NCI-H526 (cell line): ENCODE measurements at places on chromosomes 12 and 14.

DNA sequence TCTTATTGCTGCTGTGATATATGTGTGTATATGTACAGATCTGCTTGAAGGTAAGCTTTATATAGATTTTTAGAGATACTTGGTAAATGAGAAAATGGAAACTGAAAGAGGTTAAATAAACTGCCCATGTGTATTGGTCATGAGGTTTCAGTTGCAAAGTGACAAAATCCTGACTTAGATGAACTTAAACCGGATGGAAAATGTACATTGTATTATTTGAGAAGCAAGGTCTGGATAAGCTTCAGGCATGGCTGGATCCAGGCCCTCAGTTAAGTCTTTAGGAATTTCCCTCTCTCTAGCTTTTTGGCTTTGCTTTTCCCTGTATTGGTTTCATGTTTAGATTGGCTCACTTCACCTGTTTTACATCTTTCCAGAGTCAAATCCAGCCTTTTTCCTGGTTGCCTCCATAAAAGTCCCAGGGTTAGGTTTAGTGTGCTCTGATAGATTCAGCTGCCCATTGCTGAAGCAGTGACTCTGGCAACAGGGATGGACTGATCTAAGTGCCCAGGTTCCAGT lies 21.0 kb upstream of the MAP1LC3B2 start:
- no peak for DNase-seq

DNA sequence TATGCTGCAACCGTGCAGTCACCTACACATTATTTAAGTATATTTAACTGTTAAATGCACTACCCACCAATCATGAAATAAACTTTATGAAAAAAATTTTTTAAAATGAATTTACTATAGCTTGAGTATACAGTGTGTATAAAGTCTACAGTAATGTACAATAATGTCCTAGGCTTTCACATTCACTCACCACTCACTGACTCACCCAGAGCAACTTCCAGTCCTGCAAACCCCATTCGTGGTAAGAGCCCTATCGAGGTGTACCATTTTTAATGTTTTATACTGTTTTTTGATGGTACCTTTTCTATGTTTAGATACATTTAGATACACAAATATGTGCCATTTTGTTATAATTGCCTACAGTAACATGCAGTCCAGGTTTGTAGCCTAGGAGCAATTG lies 48.1 kb downstream of the KLRG1 start:
- no peak for DNase-seq

DNA sequence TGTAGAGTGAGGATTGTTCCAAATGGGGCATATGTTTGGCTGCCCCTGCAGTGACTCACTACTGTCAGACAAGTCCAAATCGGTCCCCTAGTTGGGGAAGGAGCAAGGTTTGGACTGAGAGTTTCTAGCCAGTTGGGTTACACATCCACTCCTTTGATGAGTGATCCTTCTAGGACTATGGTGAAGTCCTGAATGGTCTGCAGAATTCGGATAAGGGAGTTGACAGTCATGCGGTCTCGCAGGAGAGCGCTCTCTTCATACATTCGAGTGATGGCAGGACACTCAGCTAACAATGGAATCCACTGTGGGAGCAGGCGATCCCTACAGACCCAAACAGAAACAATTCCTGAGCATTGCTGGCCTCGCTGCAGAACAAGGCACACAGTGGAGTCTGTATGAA lies 61.5 kb upstream of the SINHCAF start:
- DNase-seq, result no peak

- no peak for DNase-seq
Observed at GRCh38 chr12:2243275-2243674, 190.5 kb downstream of the CACNA1C start.

DNA sequence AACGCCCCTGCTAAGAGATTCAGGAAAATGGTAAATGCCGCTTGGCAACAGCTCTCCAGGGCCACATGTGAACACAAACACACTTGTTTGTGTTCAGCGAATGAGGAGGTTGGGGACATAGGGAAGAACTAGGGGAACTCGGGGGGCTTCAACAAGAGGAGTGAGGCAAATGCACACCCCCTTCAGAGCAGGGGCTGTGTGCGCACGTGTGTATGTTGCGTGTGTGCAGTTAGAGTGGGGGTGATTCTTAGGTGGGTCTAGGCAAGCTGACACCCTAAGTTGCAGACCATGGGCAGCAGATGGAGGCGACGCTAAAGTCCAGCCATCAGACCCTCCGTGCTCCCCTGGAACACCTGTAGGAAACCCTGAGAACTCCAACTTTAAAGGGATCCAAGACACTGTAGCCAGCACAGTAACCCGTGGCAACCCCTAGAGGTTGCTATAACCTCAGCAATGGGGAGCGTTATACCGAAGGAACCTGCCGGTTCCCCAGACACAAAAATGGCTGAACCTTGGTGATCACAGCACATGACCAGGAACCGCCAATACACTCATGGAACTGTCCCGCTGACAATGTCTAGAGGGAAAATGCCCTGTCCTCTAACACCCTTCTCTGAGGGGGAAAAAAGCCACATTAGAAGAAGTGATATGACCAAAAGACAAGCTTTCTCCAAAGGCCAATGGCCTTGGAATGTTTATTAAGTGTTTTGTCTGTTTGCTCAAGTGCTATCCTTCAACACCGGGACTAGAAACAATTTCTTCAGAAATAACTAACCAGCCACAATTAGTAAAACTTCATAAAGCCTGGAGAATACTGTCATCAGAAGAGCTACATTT lies 86.5 kb upstream of the CEP83 start:
- DNase-seq, result peak; percentile 80

- DNase-seq, result no peak
Observed at GRCh38 chr14:75636100-75636692, 24.5 kb downstream of the ERG28 start.

- no peak for DNase-seq
Observed at GRCh38 chr14:61609191-61609843, 86.0 kb upstream of the HIF1A start.

GRCh38 chr14:70887207-70887681 lies 20.0 kb upstream of the PCNX1 start:
- DNase-seq, result no peak

DNA sequence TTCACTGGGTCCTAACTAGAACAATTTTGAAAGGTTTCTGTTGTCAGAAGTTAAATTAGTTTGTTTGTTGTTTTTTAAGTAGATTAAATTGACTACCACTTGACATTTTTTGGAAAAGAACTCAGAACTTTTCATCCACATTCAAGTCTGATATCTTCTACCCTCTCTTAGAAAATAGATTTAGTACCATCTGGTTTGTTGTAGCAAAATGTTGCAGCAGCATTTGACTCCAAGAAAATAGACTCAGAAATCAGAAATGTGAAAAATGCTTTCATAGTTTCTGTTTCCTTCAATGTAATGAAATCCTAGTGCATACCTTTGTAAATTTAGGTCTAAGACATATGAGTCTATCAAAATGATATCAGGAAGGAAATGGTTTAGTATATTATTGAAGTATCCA lies 256.3 kb upstream of the CLEC14A start:
- DNase-seq, result no peak

DNA sequence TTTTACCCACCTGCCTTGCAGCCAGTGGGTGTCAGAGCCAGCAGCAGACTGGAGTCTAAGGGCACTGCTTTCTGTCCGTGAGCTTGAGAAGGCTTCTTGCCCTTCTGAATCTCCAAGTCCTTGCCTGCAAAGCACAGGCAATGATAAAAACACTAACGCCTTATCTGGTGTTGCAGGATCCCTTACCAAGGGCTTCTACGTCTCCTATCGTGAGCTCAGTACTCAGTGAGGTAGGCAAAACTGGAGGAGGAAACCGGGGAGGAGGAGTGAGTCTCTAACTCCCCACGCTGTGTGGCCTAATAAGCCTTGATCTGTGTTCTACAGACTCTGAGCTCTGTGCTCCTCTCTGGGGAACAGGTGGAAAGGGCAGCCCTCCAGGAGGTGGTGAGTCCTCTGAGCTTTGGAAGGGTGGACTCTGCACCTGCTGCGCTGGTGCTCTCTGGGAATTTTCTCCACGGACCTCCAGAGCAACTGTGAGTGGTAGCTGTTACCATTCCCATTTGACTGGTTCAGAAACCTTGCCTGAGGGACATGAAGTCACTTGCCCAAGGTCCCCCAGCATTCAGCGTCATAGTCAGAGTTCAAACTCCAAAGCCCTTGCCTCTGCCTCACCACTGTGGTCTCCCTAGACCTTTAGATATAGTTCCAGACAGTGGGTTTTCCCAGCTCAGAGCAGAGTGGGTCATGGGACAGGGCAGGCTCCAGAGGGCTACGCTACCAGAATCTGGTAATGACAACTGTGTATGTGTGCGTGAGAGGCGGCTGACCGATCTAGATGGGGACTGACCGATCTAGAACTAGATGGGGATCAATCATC lies 7.0 kb upstream of the MARK3 start:
- DNase-seq, result no peak
